Activated naive CD8-positive, alpha-beta T cell treated with anti-CD3 and anti-CD28 coated beads, Interleukin-2, amount 10 ng/mL, durations not matched to agents 7 days and 5 days (primary cell): ENCODE measurements at places on chromosomes 1 and 21. TPM values are rescaled to one million over a fixed set of nuclear protein-coding genes. Genes with fewer than 3 reads are reported as not detected.

ZNF691 gene
- 12.2 TPM for total RNA-seq

GGPS1 gene
- total RNA-seq: 34.9 TPM

SYCP1 gene
- total RNA-seq: not detected

GPR157 gene
- total RNA-seq: 3.1 TPM

MFAP2 gene
- total RNA-seq: not detected

OBSCN gene
- 44.3 TPM for total RNA-seq

MAP3K7CL gene
- 12.0 TPM for total RNA-seq

GIPC2 gene
- 0.74 TPM for total RNA-seq

APCS gene
- not detected for total RNA-seq

LAMB3 gene
- total RNA-seq: 0.83 TPM

CFAP141 gene
- not detected for total RNA-seq

USP25 gene
- 70.4 TPM for total RNA-seq

PRDM15 gene
- total RNA-seq: 14.8 TPM

CD52 gene
- 1,088 TPM for total RNA-seq

TNFRSF25 gene
- total RNA-seq: 137 TPM

VWA5B1 gene
- not detected for total RNA-seq

CATSPER4 gene
- not detected for total RNA-seq

IL12RB2 gene
- 14.5 TPM for total RNA-seq

KRTAP10-5 gene
- total RNA-seq: not detected

CNTN2 gene
- total RNA-seq: not detected

MRPL39 gene
- 34.1 TPM for total RNA-seq

PLD5 gene
- not detected for total RNA-seq

KIRREL1 gene
- total RNA-seq: not detected

G0S2 gene
- total RNA-seq: 0.37 TPM

EFNA3 gene
- 3.6 TPM for total RNA-seq

LRRC38 gene
- not detected for total RNA-seq

EDARADD gene
- 3.6 TPM for total RNA-seq

PRR9 gene
- total RNA-seq: not detected

C1orf74 gene
- 2.2 TPM for total RNA-seq

PLEKHA6 gene
- 0.77 TPM for total RNA-seq
